NCI-H510A treated with DMSO at 0.1 percent for 48 hours (cell line): ENCODE measurements at places on chromosomes 7 and 10.

DNA sequence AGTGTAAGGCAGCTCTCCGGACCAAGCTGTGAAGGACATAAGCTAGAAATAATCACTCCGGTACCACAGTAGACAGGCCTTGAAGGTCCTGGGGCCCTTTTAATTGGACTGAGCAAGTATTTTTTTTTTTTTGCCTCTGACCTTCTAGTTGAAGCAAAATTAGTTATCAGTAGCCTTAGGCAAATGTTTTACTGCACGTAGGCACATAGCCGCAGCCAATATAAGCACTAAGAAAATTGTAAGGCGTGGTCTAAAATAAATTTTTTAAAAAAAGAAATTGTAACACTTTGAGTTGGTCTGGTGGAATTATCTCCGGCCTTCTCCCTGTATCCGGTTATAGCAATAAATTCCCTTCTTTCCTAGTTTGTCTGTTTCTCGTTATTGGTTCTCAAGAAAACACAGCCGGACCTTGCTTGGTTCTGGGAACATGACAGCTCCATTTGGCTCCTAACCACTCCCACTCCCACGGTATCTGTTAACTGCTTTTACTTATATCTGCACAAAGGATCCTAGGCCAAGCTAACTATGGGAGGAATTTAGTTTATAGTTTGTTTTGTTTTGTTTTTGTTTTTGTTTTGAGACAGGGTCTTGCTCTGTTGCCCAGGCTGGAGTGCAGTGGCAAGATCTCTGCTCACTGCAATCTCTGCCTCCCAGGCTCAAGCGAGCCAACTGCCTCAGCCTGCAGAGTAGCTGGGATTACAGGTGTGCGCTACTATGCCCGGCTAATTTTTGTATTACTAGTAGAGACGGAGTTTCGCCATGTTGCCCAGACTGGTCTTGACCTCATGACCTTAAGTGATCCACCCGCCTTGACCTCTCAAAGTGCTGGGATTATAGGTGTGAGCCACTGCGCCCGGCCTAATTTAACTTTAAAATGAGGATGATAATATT lies 124.4 kb upstream of the KIF5B start:
- DNase-seq, result no peak

DNA sequence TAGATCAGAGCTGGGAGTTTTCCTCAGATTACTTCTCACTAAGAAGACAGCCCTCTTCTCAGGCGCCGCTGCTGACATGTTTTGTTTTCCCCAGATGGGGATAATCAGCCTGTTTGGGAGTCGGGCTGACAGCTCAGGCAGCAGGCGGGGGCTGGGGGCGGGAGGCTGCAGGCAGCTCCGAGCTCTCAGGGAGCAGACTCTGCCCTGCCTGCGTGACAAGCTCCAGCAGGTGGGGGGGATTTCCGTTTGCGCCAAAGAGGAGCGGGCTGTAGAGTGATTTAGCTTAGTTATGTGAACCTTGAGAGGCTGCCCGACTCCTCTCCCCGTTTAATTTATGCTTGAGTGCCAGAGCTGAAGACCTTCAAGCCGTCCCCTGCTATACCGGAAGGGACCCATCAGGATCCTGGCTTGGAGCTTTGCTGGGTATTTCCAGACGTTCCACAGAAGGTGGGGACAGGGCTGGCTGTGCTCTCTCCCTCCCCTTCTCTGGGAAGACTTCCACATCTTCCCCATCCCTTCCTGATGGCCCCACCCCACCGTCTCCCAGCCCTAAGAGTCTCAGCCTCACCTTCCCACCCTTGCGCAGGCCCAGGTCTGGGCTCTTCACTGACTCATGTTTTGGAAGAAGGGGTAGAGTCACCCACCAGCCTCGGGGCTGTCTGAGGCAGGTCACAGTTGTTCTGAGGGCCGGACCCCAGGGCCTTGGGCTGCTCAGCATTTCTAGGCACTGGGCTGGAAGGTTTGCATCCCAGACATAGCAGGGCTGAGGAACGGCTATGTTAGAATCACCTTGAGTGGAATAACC lies 24.7 kb upstream of the ADCYAP1R1 start:
- peak; percentile 8 for DNase-seq

DNA sequence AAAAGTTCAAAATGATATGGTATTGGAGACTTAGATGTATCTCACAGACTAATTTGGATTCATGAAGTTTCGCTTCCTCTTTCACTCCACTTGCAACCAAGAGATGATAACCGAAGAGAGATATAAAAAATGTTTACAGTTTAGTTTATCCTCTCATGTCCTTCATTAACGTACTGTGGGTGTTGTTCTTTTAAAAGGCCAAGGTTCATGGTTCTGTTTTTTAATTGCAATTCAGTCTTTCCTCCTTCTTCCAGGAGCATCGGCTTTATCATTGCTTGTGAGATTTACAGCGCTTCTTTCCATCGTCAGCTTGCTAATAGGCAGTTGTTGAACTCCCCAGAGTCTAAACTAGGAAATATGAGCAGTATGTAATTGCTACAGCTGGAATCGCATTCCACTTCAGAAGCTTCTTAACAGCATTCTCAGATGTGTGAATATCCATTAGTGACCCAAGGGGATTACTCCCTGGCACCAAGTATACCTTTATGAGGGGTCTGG lies 75.9 kb upstream of the HGF start:
- DNase-seq, result no peak

DNA sequence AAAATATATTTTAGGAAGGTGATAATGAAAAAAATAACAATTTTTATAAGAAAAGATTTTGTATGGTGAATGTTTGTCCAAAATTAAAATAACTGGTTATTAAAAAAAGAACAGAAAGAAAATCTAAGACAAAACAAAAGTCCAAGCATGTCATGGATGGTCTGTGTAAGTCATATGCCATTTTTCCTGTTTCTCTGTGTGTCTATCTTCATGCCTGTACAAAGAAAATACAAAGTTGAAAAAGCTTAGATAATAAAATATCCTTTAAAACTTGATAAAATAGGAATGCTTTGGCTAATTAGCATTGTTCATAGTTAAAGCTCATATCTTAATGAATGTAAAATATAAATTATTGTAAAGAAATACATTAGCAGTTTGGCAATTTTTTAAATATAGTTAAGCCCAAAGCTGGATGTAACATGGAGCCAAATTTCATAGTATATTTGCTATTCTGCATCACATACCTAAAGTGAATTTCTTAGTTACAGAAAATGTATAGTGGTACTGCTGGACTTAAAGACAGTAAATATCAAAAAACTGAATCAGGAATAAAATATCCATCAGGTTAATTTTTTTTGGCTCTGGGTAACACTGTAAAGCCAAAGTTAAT lies 661.1 kb downstream of the PCDH15 start:
- DNase-seq, result no peak

- no peak for DNase-seq
Measured at GRCh38 chr10:70232859-70233108, 445 bp downstream of the PPA1 start.

GRCh38 chr10:59880971-59881510 lies 25.3 kb downstream of the CCDC6 start:
- DNase-seq, result no peak

GRCh38 chr7:40551685-40552576 lies 417.1 kb downstream of the SUGCT start:
- DNase-seq, result no peak

- no peak for DNase-seq
Measured at GRCh38 chr7:55500117-55500756, 72.1 kb downstream of the VOPP1 start.

DNA sequence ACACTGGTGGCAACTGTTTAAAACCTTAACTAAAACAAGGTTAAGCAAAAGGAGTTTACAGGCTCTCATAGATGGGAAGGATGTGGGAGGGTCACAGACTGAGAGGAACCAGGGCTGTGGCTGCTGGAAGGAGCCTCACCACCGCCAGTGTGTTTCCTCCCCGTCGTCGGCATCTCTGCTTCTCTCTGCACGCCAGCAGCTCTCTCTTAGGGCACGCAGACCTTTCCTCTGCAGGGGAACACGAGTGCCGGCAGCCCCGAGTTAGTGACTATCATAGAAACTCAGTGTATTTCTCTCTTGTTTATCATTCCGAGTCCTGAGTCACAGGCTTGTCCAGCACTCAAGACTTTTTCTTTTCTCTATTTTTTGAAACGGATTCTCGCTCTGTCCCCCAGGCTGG lies 8.1 kb upstream of the SH2D4B start:
- no peak for DNase-seq

DNA sequence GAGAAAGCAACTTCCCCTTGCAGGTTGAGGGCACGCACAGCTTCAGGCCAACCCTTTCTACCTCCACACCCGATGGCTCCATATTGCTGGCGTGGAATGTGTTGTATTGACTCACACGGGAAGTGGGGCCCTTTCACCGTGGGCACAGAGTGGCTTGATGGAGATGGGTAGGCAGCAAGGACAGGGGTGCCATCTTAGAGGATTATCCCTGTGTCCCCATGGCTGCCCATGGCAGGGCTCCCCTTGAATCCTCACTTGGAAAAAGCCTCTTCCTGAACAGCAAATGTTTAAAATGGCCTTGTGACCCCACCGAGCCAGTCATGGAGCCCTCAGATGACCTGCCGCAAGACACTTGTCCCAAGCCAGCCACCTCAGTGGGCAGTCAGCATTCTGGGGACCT lies 31.2 kb downstream of the CXCL12 start:
- DNase-seq, result no peak

GRCh38 chr10:46233181-46233580 lies 53.6 kb upstream of the ANTXRL start:
- DNase-seq, result no peak

GRCh38 chr10:29732918-29733317 lies 98.1 kb upstream of the SVIL start:
- no peak for DNase-seq

DNA sequence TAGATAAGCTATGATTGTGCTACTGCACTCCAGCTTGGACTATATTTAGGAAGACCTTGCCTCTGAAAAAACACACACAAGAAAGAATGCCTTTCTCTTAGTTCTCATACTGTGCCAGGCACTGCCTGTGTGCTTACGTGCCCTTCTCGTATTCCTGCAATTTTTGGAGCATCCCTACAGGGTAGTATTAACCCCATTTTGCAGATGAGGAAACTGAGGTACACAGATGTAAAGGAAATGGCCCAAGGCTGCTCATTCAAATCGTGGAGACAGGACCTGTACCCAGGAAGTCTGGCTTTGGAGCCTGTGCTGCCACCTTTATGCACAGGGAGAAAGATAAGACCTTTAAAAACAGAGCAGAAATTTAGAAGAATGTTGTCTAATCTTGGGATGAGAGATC lies 16.7 kb downstream of the AGAP3 start:
- DNase-seq, result no peak

- no peak for DNase-seq
Measured at GRCh38 chr10:96835899-96836298, 3.8 kb downstream of the LCOR start.

GRCh38 chr7:87416682-87417587 lies 58.5 kb downstream of the ABCB4 start:
- DNase-seq, result peak; percentile 30

- DNase-seq, result no peak
Measured at GRCh38 chr10:62492012-62492869, 118.1 kb downstream of the ZNF365 start.

- DNase-seq, result peak; percentile 82
Measured at GRCh38 chr10:85916994-85917573, 449.5 kb downstream of the GRID1 start.

DNA sequence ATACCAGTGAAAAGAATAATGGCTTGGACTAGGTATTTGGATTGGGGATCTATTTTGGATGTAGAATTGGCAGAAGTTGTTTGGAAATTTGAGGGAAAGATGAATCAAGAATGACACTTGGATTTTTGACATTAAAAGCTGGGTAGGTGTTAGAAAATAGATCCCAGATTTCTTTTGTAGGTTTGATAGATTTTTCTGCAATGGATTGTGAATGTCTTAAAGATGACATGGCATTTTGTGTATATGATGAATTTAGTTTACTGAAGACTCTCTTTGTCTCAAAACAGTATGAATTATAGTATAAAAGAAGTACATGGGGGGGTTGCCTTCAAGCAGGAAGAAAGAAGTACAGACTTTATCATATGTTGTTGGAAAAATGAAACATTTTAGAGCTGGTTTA lies 75.8 kb downstream of the MPLKIP start:
- no peak for DNase-seq

GRCh38 chr7:111168182-111168581 lies 77.3 kb downstream of the LRRN3 start:
- no peak for DNase-seq

DNA sequence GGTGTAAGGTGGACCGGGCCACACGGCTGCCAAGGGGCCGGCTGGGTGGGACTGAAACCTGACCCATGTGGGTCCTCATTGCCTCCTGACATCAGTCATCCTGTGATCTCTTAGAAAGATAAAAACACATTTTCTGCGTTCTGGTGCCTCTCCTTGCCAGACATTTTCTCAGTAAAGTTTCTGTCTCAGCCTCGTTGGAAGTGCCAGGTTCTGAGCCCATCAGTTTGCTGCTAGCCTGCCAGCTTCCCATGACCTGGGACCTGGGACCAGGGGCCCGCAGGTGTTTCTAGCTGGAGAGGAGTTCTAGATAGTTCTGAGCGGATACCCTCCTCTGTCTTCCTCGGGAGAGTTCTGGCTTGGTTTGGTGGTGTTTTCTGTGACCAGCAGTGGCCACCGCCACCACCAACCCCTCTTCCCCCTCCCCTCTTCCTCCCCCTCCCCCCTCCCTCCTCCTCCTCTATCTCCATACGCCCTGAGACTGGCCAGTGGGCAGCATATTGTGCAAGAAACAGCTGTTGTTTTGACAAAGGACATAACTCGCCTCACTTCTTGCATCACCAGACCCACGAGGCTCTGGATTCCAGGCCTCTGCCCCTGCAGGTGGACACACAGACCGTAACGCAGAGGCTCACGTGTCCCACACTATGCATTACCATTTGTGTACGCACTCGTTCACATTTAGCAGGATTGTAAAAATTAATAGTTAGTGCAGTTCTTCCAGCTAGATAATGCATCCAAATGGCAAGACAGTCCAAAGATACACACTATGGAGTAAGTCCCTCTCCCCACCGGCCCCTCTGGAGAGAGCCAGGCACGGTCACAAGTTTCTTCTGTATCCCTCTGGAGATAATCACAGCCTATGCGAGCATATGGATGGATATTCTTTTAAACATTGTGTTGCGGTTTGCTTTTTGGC lies 94.6 kb downstream of the CUX1 start:
- no peak for DNase-seq

GRCh38 chr10:119112056-119112455 lies 8.1 kb downstream of the DENND10 start:
- DNase-seq, result no peak

DNA sequence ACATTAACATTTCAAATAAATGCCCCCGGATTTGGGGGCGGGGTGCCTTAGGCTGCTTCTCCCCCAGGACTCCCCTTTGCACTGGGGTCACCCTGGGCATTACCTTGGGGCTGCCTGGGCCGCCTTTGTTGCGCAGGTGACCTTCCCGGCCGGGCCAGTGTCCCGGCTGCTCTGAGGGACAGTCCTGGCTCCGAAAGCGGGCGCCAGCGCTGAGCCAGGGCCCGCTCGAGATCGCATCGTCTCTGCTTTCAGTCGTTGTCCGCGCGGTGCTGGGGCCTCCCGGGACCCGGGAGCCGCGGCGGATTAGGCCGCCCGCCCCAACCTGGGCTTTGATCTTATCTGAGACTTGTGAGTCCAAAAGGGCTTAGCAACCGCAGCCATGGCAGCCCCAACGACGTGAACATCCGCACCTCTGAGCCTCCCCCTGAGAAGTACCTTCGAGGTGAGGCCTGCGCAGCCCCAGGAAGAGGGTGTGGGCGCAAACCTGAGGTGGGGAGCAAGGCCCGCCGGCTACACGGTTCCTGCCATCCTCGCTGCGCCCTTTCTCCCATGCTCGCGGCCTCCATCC lies 14.8 kb upstream of the WAPL start:
- no peak for DNase-seq
